ENCODE measurements at places on chromosomes 6 and 20. TPM values are rescaled to one million over a fixed set of nuclear protein-coding genes. Genes with fewer than 3 reads are reported as not detected.

The OPN5 gene
- total RNA-seq = not detected

The UNC93A gene
- total RNA-seq = 16.1 TPM

The PPP1R16B gene
- total RNA-seq = 5.6 TPM

The ZSCAN31 gene
- total RNA-seq = 10.6 TPM

The ULBP1 gene
- 0.47 TPM for total RNA-seq

The FLRT3 gene
- total RNA-seq = 22.1 TPM

The FUCA2 gene
- total RNA-seq = 15.5 TPM

The RBM24 gene
- 3.1 TPM for total RNA-seq

The CCM2L gene
- 1.6 TPM for total RNA-seq

The HLA-DPB1 gene
- 53.8 TPM for total RNA-seq

The ENPP5 gene
- total RNA-seq = 4.5 TPM

The CD83 gene
- 5.4 TPM for total RNA-seq

The TRDN gene
- not detected for total RNA-seq

The CST5 gene
- not detected for total RNA-seq

The DEF6 gene
- total RNA-seq = 28.0 TPM

The SIGLEC1 gene
- 3.5 TPM for total RNA-seq

The C6orf141 gene
- total RNA-seq = 49.7 TPM

The ADAT2 gene
- total RNA-seq = 7.2 TPM

The BANF2 gene
- not detected for total RNA-seq

The GINS1 gene
- 3.6 TPM for total RNA-seq

The OLIG3 gene
- total RNA-seq = not detected

The PI16 gene
- total RNA-seq = 3.2 TPM

The SAMD5 gene
- 3.8 TPM for total RNA-seq

The BMP2 gene
- total RNA-seq = 40.4 TPM

The MLN gene
- total RNA-seq = not detected

The TNNC2 gene
- total RNA-seq = not detected

The RAB44 gene
- total RNA-seq = 0.17 TPM

The MOXD1 gene
- 21.1 TPM for total RNA-seq

The C4B gene
- total RNA-seq = 4.7 TPM

The SLC35D3 gene
- total RNA-seq = not detected

The OTOR gene
- not detected for total RNA-seq

The RIPOR3 gene
- 5.6 TPM for total RNA-seq

The DLK2 gene
- total RNA-seq = 23.6 TPM

The GRIK2 gene
- 4.1 TPM for total RNA-seq

The ZNF184 gene
- 14.2 TPM for total RNA-seq

The HLA-E gene
- 626 TPM for total RNA-seq

The SLPI gene
- total RNA-seq = 118 TPM

The SYCP2 gene
- 1.8 TPM for total RNA-seq

The CLPSL1 gene
- total RNA-seq = not detected

The FAM83D gene
- 15.7 TPM for total RNA-seq

The LTA gene
- total RNA-seq = not detected

The RNF182 gene
- 1.0 TPM for total RNA-seq

The DSP gene
- total RNA-seq = 2,508 TPM

The CD40 gene
- 12.9 TPM for total RNA-seq

The AIF1 gene
- 2.6 TPM for total RNA-seq

The ZNF311 gene
- total RNA-seq = 0.15 TPM

The OARD1 gene
- 12.0 TPM for total RNA-seq

Measured in suprapubic skin (tissue), 4 donors.